ENCODE measurements at places on chromosomes 7 and 10.

DNA sequence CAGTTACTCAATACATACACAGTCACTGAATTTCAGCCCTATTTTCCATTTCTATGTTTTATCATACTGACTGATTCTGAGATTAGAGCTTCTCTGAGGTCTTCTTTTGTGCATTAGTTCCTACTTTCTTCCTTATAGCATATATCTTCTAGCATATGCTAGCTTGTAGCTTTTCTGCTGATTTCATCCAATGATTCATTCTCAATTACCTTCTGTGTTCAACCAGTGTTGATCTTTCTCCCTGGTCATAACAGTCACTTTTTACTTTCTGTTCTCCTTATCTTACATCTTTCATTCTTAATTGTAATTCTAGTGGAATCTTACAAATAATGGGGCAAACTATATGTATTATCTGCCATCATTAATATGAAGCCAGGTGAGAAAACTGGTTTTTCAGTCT, 159.5 kb upstream of the HGF start:
- DNase-seq, result no peak

DNA sequence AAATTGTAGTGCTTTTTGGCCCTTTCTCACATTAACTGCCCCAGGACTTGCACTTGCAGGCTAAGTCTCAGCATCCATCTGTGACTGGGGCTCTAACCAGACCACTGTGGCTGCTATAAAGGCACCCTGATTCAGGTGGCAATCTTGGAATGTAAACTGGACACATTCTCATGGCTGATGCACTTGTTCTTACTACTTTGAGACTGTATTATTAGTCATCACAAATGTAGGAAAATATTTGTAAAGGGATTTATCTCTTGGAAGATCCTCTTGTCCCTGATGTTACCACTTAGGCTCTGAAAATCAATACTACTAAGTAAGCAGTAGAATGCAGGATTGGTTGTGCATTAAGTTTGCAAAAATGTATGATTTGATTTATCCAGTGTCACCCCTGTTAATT, 25.0 kb downstream of the PDE1C start:
- DNase-seq, result no peak

DNA sequence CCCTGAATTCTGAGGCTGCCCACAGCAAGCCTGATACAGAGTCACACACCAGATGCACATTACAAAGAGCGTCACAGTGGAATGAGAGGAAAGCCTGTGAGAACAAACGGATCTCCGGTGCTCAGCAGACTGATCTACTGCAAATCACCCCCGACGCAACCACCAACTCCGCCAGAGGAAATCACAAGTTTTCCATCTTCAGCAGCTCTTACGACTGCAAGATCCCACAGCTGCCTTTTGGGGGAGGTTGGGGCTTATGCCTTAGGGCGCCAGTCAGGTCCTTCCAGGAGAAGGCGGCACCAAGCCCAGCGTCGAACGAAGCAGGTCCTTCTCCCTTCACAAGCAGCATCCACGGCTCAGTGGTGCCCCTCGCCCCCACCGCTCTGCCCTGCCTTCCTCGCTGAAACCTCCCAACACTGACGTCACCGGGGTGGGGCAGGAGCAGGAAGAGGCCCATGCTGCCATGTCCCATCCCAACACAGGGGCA, 32.5 kb downstream of the PTPRN2 start:
- DNase-seq, result no peak

DNA sequence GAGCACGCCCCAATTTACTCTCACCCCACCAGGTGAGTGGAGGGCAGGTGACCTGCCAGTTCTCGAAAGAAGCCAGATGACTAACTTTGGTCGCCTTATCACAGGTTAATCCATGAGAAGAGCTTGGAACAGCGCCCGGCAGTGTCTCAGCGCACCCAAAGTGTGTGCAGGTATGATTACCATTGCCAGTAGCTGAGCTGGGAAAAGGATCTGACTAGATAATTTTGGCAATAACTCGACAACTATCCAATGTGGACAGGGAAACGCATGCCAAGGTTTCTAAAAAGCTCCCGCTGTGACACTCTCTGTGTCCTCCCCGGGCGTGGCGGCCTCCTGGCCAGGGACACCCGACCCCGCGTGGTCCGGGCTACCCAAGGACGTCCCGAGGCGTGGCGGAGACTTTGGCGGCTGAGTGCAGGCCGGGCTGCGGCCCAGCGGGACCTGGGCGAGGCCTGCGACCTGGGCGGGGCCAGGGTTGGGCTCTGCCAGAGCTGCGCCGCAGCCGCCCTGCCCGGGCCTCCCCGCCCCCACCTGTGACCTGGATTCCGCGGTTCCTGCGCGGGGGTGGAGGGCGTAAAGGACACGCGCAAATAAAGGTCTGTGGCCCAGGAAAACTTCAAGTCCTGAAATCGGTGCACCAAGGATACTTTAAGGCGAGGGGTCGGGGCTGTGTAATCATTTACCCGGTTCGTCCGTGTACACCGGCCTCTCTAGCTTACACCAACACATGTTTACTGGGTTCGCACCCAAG, 13.7 kb upstream of the WAPL start:
- peak; percentile 83 for DNase-seq

- no peak for DNase-seq
Observed at GRCh38 chr10:62996925-62997324, 136.2 kb upstream of the NRBF2 start.

- DNase-seq, result no peak
Observed at GRCh38 chr7:138584283-138584682, 116.9 kb downstream of the SVOPL start.

DNA sequence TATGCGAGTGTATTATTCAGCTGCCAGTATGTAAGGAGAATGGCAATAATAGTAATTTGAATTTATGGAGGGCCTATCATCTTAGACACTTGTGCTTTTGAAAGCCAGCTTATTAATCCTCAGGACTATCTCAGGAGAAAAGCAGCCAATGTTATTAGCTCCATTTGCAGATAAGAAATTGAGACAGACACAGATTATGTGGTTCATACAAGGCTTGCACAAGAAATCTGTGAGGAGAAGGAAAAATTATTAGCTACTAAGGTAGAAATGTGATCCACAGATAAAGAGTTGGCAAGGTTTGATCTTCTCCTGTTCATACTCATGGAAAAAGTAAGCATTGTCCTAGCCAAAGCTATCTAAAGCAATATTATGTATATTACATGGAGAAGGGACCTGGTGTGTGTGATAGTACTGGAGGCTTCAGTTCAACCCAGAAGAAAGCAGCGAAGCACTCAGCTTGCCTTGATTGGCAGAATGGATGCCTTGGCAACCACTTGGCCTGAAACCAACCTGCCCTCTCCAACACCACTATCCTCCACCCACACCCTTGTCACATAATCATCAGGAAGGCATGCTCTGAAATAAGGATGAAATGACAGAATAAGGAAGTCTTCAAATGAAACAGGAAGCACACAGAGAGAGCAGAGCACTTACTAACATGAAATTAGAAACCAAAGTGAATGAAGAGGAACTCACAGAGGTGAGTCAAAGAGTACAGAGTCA, 18.0 kb downstream of the MACC1 start:
- DNase-seq, result no peak

- no peak for DNase-seq
Observed at GRCh38 chr7:101166648-101166908, 1.2 kb upstream of the VGF start.

GRCh38 chr7:33487998-33488682, 358.8 kb downstream of the BBS9 start:
- no peak for DNase-seq

DNA sequence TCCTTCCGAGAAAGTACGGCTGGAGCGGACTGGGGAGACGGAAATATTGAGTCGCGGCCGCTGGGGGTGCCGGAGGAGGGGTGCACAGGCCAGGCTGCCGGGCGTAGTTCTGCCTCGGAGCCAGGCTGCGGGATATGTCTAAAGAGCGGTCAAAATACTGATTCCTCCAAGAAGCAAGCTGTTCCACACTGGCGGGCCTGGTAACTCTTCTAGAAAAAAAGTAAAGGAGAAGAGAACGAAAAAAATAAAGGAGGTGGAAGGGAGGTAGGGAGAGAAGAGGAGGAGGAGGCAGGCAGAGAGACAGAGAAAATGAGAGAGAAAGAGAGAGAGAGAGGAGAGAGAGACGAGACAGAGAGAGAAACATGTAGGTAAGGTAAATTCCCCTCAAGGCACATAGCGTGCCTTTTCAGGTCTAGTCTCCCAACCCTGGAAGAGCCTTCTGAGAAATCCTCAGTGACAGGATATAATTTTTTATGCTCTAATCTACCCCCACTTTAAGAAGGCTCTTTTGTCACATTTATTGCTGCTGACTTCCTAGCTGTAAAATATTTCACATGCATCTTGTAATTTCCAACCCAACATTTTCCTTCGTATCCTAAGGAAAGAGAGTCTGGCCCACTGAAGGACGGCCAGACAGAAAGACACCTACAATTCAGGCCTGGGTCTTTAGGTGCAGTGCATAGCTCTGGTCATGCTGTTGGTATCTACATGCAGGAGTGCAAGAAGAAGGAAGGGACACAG, 5.7 kb downstream of the DLX5 start:
- DNase-seq, result no peak

DNA sequence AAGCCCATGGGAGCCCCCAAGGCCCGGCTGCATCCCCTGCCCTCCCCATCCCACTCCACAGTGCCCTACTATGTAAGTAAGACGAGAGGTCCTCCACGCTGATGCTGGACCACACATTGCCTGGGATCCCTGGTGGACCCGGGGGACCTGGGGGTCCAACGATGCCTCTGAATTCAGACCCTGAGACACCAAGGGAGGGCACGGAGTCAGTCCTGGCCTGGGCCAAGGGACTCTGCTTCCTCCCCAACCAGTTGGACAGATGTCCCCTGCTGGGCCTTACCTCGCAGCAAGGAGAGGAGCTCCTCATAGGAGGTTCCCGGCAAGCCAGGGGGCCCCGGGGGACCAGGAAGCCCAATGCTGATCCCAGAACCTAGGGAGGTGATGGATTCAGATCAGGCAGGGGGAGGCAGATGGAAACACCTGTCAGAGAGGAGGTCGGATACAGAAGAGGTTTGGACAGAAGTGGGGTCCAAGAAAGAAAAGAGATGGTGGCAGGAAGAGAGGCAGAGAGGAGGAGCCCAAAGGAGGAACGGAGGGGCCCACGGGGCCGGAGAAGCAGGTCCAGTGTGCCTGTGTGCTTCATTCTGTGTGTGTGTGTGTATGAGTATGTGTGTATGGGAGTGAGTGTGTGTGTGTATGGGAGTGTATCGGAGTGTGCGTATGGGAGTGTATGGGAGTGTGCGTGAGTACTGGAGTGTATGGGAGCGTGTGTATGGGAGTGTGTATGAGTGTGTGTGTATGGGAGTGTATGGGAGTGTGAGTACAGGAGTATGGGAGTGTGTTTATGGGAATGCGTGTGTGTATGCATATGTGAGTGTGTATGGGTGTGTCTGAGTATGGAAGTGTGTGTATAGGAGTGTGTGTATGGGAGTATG, 50.2 kb downstream of the COL17A1 start:
- DNase-seq, result no peak

DNA sequence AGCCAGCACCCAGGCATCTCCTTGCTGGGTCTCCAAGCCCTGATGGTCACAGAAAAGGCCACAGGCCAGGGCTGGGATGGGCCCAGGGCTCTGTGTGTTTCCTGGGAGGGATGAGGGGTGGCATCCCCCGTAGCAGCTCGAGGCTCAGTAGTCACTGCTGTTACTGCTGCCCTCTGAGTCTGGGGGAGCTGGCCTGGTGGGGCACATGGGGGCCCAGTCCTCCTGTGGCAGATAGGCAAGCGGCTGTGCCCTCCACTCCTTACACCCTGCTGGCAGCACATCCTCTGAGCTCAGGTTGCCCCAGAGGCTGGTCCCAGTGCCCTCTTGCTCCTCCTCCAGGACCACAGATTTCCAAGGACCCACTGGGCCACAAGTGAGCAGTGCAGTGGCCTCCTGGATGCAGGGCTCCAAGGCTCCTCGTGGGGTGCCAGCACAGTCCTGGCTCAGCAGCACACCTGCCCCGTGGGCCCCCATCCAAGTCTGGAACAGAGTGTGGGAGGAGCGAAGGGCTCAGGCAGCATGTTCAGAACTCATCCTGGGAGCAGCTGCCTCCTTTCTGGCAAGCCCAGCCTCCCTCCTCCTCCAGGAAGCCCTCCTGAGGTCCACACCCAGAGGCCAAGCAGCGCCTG, 31.5 kb upstream of the TUBB8 start:
- no peak for DNase-seq

GRCh38 chr7:136348542-136349192, 371.5 kb upstream of the MTPN start:
- no peak for DNase-seq

DNA sequence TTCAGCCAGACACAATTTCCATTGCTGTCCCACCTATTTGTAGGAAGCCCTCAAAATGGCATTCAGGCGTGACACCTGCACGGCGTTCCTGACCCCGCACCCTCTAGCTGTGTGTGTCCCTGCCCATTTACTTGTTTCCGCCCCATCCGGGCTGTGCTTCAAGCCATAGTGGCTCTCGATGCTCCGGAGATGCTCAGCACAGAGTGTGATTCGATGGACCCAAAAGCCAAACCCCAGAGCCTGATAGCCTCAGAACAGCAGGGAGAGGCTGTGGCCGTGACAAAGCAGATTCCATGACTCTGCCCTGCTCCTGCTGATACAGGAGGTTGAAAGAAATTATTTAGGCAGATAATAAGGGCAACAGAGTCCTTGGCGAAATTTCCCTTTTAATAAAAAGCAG, 13.4 kb downstream of the BUD31 start:
- no peak for DNase-seq

GRCh38 chr7:151436446-151437158, 3.3 kb downstream of the CRYGN start:
- DNase-seq, result no peak

GRCh38 chr10:69568472-69569395, 4.5 kb downstream of the NEUROG3 start:
- DNase-seq, result peak; percentile 90

DNA sequence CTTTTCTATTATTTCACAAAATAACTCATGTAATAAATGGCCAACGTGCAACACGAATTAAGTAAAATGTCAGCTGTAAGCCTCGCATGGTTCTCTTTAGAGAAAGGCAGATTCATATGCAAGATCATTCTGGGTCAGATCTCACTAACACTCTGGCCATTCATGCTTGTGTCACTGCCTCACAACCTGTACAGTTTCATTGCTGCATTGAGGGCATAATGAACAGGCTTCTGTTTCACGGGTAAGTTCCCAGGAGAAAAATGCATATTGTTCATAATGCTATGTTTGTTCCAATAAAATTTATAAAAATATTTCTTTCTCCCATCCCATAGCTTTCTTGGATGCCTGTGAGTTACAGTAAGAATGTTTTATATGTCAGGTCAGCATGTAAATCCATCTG, 734.0 kb upstream of the ANKRD30A start:
- DNase-seq, result no peak

Data from H9 (cell line).